Umbilical cord (tissue), 2 donors: ENCODE measurements at places on chromosomes 2 and 18. TPM values are rescaled to one million over a fixed set of nuclear protein-coding genes. Genes with fewer than 3 reads are reported as not detected.

GRCh38 chr2:75675908-75676307, 29.3 kb downstream of the MRPL19 start:
- DNase-seq, result no peak

DNA sequence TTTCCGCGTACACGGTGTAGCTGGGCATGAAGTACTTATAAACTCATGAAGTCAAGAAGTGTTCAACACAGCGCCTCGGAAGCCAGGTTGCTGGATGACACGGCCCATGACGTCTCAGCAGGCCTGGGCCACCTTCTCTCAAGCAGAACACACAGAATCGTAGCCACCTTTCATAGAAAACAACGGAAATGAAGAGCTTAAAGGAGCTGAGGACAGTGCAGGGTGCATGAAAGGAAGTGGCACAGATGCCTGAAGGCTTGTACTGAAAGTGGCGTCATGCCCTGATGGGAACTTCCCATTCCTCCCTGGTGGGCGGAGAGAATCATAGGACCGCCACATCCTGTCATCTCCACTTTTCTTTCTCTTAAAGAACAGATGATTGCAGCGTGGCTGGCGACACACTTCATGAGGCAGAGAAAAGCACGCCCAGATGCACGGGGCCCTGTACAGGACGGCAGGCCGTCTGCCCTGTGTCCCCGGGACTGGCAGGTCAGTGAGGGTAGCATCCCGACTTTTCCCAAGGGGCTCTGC, 31.1 kb downstream of the HDAC4 start:
- peak; percentile 56 for DNase-seq

Gene CAVIN2
- 16.4 TPM for total RNA-seq

Gene B3GNT7
- 3.9 TPM for total RNA-seq

Gene LYG1
- total RNA-seq, result not detected

- DNase-seq, result peak; percentile 66
Observed at GRCh38 chr2:101152272-101153076, 1.3 kb upstream of the TBC1D8 start.

- DNase-seq, result no peak
Observed at GRCh38 chr18:5288517-5288935, 7.0 kb downstream of the ZBTB14 start.

DNA sequence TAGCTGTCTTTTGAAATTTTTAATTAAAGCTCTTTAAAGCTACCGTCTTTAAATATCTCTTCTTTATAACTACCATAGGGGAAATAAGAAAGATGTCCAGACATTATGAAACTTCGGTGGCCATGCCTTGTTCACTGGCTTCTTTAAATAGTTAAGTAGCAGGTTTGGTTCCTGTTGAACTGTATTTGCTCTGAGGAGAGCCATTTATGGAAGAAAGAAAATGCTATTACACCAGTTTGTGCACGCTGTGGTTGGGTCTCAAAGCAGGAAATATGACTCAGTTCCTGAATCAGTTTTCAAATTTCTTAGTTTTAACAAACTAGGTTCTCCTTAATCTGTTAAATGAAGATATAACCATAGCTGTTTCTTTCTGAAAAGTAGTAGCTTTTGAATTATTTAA, 12.2 kb downstream of the ARPC2 start:
- DNase-seq, result peak; percentile 80

Gene KCNK3
- total RNA-seq, result 11.8 TPM

Gene DRC1
- not detected for total RNA-seq

Gene MPP4
- total RNA-seq, result 3.6 TPM

Gene SCN9A
- 8.2 TPM for total RNA-seq

GRCh38 chr18:4821801-4822200, 366.7 kb upstream of the DLGAP1 start:
- DNase-seq, result no peak

DNA sequence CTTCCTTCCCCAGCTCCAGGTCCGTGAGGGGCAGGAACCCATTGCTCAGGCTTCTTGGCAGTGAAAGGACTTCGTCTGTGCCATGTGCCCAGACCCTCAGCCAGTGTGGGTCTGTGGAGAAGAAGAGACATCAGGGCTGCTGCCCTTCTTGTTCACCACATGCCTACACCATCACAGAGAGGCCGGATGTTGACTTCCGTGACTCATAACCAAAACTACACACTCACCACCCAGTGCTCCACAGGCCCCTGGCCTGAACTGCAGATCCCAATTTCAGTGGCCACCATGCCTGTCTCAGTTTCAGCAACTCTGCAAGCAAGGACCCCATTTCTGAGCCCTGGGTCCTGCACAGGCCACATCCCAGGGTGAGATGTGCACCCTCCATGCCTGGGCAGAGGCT, 332.6 kb upstream of the SALL3 start:
- no peak for DNase-seq

Gene HOXD9
- total RNA-seq, result 1.9 TPM

Gene SLC4A3
- 1.7 TPM for total RNA-seq

Gene SAP130
- 0.72 TPM for total RNA-seq

GRCh38 chr2:189587780-189588179, 7.2 kb upstream of the SLC40A1 start:
- DNase-seq, result no peak

Gene DCC
- 7.5 TPM for total RNA-seq

DNA sequence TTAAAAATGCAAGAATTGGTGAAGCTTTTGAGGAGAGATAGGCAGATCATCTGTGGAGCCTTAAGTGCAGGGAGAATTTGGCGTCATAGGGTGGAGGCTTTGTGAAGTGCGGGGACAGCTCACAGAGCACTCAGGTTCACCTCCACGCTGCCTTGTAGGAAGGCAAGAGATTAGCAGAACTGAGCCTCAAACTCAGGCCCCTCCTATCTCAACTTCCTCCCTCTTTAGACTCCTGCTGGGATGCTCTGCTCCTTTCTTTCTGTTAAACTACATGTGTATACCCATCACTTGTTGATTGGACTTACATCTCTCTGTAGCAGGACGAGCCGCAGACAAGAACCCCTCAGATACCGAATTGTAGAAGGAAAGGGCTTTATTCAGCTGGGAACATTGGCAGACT, 422.2 kb downstream of the SETBP1 start:
- DNase-seq, result no peak

Gene CENPA
- 4.1 TPM for total RNA-seq

GRCh38 chr18:36315736-36316135, 18.2 kb downstream of the FHOD3 start:
- no peak for DNase-seq

GRCh38 chr18:26008096-26008495, 82.3 kb downstream of the SS18 start:
- DNase-seq, result no peak

GRCh38 chr2:1651121-1652033, 92.9 kb downstream of the PXDN start:
- no peak for DNase-seq

- no peak for DNase-seq
Observed at GRCh38 chr2:183488421-183488820, 364.2 kb downstream of the NUP35 start.

- no peak for DNase-seq
Observed at GRCh38 chr18:46134920-46135675, 30.9 kb downstream of the HAUS1 start.

DNA sequence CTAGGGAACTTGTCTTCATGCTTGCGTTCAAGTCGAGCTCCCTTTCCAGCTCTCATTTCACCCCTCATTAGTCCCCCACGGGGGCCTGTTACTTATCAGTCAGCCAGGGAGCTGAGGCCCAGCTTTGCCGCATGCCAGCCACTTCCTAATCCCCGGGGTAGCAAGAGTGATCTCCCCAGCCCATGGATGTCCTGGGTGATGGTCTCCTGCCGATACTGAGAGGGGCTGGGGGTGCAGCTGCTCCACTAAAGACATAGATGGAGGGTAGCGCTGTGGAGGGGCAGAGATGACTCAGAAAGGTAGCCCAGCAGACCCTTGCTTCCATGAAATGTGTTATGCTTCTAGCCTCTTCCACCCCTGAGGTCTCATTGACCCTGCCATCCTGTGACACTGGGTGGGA, 314.0 kb upstream of the EPAS1 start:
- no peak for DNase-seq

Gene PIKFYVE
- total RNA-seq, result 29.6 TPM

GRCh38 chr2:97907369-97908100, 88.2 kb downstream of the TMEM131 start:
- DNase-seq, result no peak

Gene ALPP
- total RNA-seq, result not detected

- DNase-seq, result no peak
Observed at GRCh38 chr2:117692001-117692763, 122.3 kb upstream of the DDX18 start.

DNA sequence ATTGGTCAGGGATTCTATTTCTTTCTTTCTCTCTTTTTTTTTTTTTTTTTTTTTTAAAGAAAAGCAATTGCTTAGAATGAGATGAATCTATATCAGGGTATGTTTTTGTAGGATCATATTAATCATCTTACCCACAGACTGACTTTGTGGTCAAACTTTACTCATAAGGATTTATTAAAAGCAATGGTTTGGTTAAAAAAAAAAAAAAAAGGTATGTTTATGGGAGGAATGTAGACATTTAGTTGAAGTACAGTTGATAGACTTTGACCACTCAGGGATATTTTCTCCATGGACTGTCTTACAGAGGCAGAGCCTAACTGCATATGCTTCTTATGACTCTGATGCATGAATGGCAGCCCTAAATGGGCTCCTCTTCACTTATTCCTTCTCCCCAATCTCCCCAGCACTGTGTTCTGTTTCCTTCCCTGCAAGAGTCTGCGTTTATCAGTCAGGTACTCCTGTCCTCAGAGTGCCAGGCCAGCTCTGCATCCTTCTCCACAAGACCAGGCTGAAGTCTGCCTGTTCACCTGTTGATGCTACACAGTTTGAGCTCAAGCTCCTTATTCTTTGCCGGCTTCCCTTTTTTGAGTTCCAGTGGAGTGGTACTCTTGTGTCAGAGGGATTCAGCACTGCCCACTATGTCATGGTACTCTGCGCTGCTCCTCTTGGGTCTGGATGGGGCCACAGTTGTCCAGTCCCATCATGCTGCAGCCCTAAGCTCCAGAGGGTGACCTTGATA, 24.3 kb downstream of the CRIM1 start:
- DNase-seq, result no peak

GRCh38 chr2:82599021-82599420, 1860.1 kb downstream of the SUCLG1 start:
- no peak for DNase-seq
